ENCODE measurements at places on chromosomes 1 and 21. TPM values are rescaled to one million over a fixed set of nuclear protein-coding genes. Genes with fewer than 3 reads are reported as not detected.

DNA sequence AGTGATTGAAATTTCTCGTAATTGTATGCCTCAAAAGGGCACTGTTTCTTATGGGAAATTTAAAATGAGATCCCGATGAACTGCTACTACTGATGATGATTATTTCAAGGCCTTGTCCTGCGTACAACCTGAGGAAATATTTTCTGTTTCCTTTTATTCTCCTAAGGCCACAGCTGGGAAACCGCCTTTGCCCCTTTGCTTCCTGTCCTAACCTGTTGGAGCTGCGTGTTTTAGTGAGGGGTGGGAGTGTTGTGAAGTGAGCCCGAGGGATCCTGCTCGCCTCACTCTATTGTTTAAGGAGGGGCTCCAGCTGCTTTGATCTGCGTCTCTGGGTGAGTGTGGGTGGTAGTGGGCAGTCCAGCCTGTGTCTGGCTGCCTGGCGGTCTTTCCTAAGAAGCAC, 14.4 kb downstream of the LAMC2 start:
- H3K27ac ChIP-seq: no peak overlapping the region
- H3K4me1 ChIP-seq: peaks cover 3% of the 10 kb centered on the region
- DNase-seq: no peak
- no peaks in the 10 kb centered on the region for H3K27me3 ChIP-seq

- H3K4me1 ChIP-seq: no peaks in the 10 kb centered on the region
- DNase-seq: peak; percentile 64
- H3K4me3 ChIP-seq: no peak overlapping the region
- H3K27ac ChIP-seq: no peak overlapping the region
- no peaks in the 10 kb centered on the region for H3K27me3 ChIP-seq
- peaks cover 29% of the 10 kb centered on the region for H3K36me3 ChIP-seq
Measured at GRCh38 chr1:17653728-17654351, 101.3 kb upstream of the ACTL8 start.

The SPRR5 gene
- total RNA-seq: not detected

The MMP23B gene
- total RNA-seq: 13.7 TPM

The AGL gene
- total RNA-seq: 23.7 TPM

The FCAMR gene
- total RNA-seq: not detected
